Muscle of leg (tissue), 16 donors: ENCODE measurements at places on chromosomes 2 and 18. TPM values are rescaled to one million over a fixed set of nuclear protein-coding genes. Genes with fewer than 3 reads are reported as not detected.
A peak's percentile ranks its signal among the peaks of the same experiment; 100 is the strongest.

GRCh38 chr2:6866982-6867381 lies 1.3 kb upstream of the CMPK2 start:
- H3K4me1 ChIP-seq = peaks cover 27% of the 10 kb centered on the region
- no peak for DNase-seq
- H3K4me3 ChIP-seq = no peak overlapping the region
- no peaks in the 10 kb centered on the region for H3K27me3 ChIP-seq

Gene TCF23
- polyA plus RNA-seq = 0.09 TPM

DNA sequence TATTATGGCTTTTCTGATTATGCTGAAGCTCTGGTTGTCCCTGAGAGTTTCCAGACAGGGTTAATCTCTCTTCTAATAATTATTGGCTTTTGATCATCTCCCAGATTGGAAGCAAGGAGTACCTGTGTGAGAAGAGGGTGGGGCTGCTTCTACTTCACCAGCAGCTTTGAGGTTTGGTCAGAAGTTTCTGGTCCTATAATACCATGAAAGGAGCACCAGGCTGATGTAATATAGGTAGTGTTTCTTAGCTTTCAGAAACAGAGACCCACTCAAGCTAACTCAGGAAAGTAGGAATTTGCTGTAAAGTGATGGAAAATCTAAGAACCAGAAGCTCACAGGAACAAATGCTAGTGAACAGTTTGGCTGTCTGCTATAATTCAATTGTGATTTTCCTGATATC lies 57.6 kb downstream of the SGPP2 start:
- no peaks in the 10 kb centered on the region for H3K36me3 ChIP-seq
- peaks cover 10% of the 10 kb centered on the region for H3K27me3 ChIP-seq
- H3K4me3 ChIP-seq = no peak overlapping the region
- H3K4me1 ChIP-seq = no peaks in the 10 kb centered on the region

GRCh38 chr2:177543007-177543760 lies 150.6 kb downstream of the AGPS start:
- peak; percentile 94 for DNase-seq
- no peaks in the 10 kb centered on the region for H3K27me3 ChIP-seq
- H3K36me3 ChIP-seq = no peaks in the 10 kb centered on the region
- peaks cover 5% of the 10 kb centered on the region for H3K4me1 ChIP-seq

- no peak for DNase-seq
- H3K4me3 ChIP-seq = no peak overlapping the region
- peaks cover 7% of the 10 kb centered on the region for H3K36me3 ChIP-seq
- H3K27ac ChIP-seq = no peak overlapping the region
- no peaks in the 10 kb centered on the region for H3K4me1 ChIP-seq
- no peaks in the 10 kb centered on the region for H3K27me3 ChIP-seq
Observed at GRCh38 chr18:79203017-79203605, 133.9 kb downstream of the ATP9B start.

Gene SLC30A3
- polyA plus RNA-seq = 0.66 TPM

Gene SP9
- not detected for polyA plus RNA-seq

DNA sequence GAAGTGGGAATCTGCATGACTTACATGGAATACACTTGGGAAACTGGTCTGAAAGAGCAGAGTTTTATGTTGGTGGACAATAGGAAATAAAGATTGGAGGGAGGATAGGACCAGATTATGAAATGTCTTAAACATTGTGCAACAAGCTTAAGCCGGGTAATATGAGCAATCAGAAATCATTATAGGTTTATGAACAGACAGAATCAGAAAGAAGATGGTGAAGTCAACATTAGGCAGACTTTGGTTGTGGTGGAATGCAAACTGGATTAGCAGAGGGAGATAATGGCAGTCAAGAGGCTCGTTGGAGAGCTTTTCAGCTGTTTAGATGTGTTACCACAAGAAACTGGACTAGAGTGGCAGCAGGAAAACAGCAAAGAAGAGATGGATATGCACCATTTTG lies 43.5 kb downstream of the CRIM1 start:
- H3K4me3 ChIP-seq = no peak overlapping the region
- peaks cover 2% of the 10 kb centered on the region for H3K36me3 ChIP-seq
- H3K27me3 ChIP-seq = no peaks in the 10 kb centered on the region
